ENCODE measurements at places on chromosomes 7 and 10. TPM values are rescaled to one million over a fixed set of nuclear protein-coding genes. Genes with fewer than 3 reads are reported as not detected.

Gene PILRA
- total RNA-seq = 5.2 TPM

Gene SAP25
- total RNA-seq = 0.80 TPM

Gene POMZP3
- 25.4 TPM for total RNA-seq

Gene ANKRD16
- total RNA-seq = 11.7 TPM

Gene PRF1
- total RNA-seq = not detected

Gene ZNF394
- total RNA-seq = 20.0 TPM

Gene GSTO2
- 2.3 TPM for total RNA-seq

Gene RELN
- total RNA-seq = not detected

Gene MACC1
- not detected for total RNA-seq

Gene CFAP46
- total RNA-seq = 1.5 TPM

Gene TIMM23
- 187 TPM for total RNA-seq

Gene SPDYE2
- not detected for total RNA-seq

Gene LDB3
- total RNA-seq = 0.06 TPM

Gene ENKUR
- 0.27 TPM for total RNA-seq

Data from A549 treated with ZK216348 at 1 μM for 4 hours (cell line).